ENCODE measurements at places on chromosomes 12 and 14.

DNA sequence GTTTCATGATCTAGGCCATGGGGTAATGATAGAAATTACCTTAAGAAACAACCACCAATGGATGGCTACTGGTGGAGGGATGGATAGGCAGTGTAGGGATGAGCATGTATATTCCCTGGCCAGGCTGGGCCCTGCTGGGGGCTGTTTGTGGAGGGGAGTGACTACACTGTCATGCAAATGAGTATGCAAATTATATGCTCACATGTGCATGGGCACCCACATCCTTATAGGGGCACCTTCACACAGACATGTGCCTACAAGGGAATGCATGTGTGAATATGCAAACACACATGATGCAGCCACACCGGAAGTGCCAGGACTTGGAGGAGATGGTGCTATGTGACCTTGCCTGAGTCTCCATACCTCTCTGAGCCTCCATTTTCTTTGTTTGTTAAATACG, 39.7 kb upstream of the FAM222A start:
- no peak overlapping the region for H3K4me3 ChIP-seq
- no peak for DNase-seq
- no peaks in the 10 kb centered on the region for H3K36me3 ChIP-seq
- no peaks in the 10 kb centered on the region for H3K4me1 ChIP-seq

GRCh38 chr12:74538491-74539258, 1.0 kb downstream of the ATXN7L3B start:
- H3K4me3 ChIP-seq = peak overlapping the region; percentile 98
- peaks cover 25% of the 10 kb centered on the region for H3K4me1 ChIP-seq
- H3K27me3 ChIP-seq = no peaks in the 10 kb centered on the region
- H3K36me3 ChIP-seq = no peaks in the 10 kb centered on the region
- no peak for DNase-seq

GRCh38 chr12:57771236-57771872, 551 bp downstream of the METTL1 start:
- H3K36me3 ChIP-seq = peaks cover 14% of the 10 kb centered on the region
- DNase-seq = no peak
- H3K27me3 ChIP-seq = no peaks in the 10 kb centered on the region
- peak overlapping the region; percentile 79 for H3K4me3 ChIP-seq
- H3K27ac ChIP-seq = peak overlapping the region; percentile 94
- peaks cover 23% of the 10 kb centered on the region for H3K4me1 ChIP-seq

GRCh38 chr12:99020871-99021270, 375.8 kb downstream of the APAF1 start:
- H3K4me1 ChIP-seq = no peaks in the 10 kb centered on the region
- H3K27ac ChIP-seq = no peak overlapping the region
- H3K36me3 ChIP-seq = no peaks in the 10 kb centered on the region
- H3K27me3 ChIP-seq = no peaks in the 10 kb centered on the region
- no peak overlapping the region for H3K4me3 ChIP-seq

DNA sequence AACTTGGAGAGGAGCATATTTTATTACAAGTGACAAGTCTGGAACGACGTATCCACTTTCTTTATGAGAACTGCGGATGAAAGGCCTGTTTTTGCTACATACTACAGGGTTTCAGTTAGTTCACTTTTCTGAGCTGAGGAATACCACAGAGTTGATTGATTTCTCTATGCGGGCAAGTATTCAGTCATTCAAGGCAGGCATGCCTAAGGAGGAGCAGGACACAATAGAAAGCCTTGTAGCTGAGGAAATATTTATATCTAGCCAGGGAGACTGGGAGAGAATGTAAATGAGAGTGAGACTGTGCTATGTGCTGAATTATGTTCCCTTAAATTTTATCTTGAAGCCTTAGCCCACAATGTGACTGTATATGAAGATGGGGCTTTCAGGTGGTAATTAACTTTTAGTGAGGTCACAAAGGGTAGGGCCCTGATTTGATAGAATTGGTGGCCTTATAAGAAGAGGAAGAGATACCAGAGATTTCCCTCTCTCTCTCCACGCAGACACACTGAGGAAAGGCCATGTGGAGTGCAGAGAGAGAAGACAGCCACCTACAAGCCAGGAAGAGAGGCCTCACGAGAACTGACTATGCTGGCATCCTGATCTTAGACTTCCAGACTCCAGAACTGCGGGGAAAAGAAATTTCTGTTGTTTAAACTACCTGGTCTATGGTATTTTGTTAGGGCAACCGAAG, 459.0 kb upstream of the ATP2B1 start:
- H3K27me3 ChIP-seq = no peaks in the 10 kb centered on the region
- peaks cover 7% of the 10 kb centered on the region for H3K4me1 ChIP-seq
- DNase-seq = no peak
- no peak overlapping the region for H3K4me3 ChIP-seq
- no peaks in the 10 kb centered on the region for H3K36me3 ChIP-seq
- no peak overlapping the region for H3K27ac ChIP-seq

- no peak overlapping the region for H3K27ac ChIP-seq
- H3K27me3 ChIP-seq = no peaks in the 10 kb centered on the region
- no peak overlapping the region for H3K4me3 ChIP-seq
- no peak for DNase-seq
Observed at GRCh38 chr14:90288651-90289355, 32.5 kb downstream of the PSMC1 start.

- H3K4me3 ChIP-seq = no peak overlapping the region
- no peaks in the 10 kb centered on the region for H3K36me3 ChIP-seq
- H3K27ac ChIP-seq = no peak overlapping the region
- H3K4me1 ChIP-seq = no peaks in the 10 kb centered on the region
- H3K27me3 ChIP-seq = peaks cover 4% of the 10 kb centered on the region
Observed at GRCh38 chr12:93032758-93033157, 103.7 kb upstream of the EEA1 start.
